CD4-positive, alpha-beta T cell treated with Interleukin-1 beta for 1 hour (primary cell): ENCODE measurements at places on chromosomes 1 and 21.

DNA sequence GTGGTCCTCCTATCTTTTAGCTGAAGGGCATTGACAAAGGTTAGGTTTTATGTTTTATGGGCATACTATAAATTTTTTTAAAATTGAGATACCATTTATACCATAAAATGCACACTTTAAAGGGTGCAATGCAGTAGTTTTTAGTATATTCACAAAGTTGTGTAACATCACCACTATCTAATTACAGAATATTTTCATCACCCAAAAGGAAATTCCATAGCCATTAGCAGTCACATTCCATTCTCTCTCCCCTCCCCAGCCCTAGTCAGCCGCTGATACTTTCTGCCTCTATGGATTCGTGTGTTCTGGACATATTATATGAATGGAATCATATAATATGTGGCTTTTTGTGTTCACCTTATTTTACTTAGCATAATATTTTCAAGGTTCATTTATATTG lies 135.8 kb upstream of the B3GALT2 start:
- DNase-seq = no peak

- no peak for DNase-seq
Measured at GRCh38 chr1:101741910-101742309, 254.8 kb downstream of the OLFM3 start.

DNA sequence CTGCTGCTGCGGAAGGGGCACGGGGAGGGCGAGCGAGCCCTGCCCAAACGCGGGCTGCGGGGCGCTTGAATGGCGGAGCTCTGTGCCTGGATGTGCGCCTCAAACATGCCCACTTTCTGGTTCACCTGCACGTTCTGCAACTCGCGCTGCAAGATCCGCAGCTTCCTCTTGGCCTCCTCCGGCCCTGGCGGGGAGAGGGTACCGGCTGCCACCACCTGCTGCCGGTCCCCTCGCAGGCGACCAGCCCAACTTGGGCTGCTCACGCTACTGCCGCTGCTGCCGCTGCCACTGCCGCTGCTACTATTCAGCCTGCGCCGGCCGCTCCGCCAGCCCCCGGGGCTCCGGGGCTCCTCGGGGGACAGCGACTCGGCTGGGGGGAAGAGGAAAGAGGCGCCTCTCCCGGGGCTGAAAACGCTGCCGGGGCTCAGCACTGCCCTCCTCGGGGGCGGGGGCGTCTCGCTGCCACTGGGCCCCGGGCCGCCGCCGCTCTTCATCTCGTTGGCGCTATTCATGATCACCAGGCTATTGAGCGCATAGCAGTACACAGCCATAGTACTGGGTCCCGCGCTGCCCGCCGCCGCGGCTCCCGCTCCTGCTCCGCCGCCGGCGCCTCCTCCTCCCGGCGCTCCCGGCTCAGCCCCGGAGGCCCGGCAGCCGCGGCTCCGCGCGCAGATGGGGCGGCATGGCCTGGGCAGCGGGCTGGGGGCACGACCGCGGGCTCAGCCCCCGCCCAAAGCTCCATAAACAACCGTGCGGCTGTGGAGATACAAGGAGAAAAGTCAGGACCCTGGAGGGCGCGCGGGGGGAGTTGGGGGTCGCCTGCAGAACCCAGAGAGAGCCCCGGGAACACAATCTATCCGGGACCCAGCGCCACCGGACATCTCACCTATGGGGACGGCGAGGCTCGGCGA lies 1.9 kb downstream of the ITPKB start:
- peak; percentile 64 for DNase-seq

GRCh38 chr1:181149326-181150125 lies 61.0 kb downstream of the IER5 start:
- DNase-seq = peak; percentile 80

- peak; percentile 12 for DNase-seq
Measured at GRCh38 chr21:26169611-26170470, 729 bp downstream of the APP start.

- no peak for DNase-seq
Measured at GRCh38 chr1:161273402-161273801, 14.9 kb downstream of the PCP4L1 start.

GRCh38 chr1:26542771-26543451 lies 13.3 kb downstream of the RPS6KA1 start:
- DNase-seq = peak; percentile 61

GRCh38 chr1:241612533-241613477 lies 27.4 kb downstream of the CHML start:
- no peak for DNase-seq

- peak; percentile 63 for DNase-seq
Measured at GRCh38 chr1:229342656-229343569, at the start of gene CCSAP. CCSAP (minus strand) TSS chr1:229343047; CDS start chr1:229342465, 582 bp downstream.

- DNase-seq = no peak
Measured at GRCh38 chr1:238642231-238642630, 744.1 kb upstream of the CHRM3 start.

GRCh38 chr1:109624201-109625010 lies 4.8 kb downstream of the AMPD2 start:
- DNase-seq = no peak

DNA sequence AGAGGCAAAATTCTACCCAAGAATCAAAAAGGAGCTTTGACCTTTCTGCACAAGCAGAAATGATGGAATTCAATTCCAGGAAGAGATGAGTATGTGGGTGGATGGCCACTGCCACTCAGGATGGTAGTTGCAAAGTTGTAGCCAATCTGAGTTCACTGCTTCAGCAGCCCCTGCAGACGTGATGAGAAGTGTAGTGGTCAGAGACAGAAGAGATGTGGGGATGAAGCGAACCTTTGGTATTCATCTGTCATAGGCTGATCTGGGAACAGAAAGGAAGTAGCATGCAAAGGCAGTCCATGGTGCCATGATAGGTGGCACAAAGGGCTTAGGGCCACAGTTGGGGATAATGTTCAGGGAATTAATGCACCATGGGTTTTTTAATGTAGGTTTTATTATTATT lies 81.1 kb upstream of the PGBD5 start:
- no peak for DNase-seq

DNA sequence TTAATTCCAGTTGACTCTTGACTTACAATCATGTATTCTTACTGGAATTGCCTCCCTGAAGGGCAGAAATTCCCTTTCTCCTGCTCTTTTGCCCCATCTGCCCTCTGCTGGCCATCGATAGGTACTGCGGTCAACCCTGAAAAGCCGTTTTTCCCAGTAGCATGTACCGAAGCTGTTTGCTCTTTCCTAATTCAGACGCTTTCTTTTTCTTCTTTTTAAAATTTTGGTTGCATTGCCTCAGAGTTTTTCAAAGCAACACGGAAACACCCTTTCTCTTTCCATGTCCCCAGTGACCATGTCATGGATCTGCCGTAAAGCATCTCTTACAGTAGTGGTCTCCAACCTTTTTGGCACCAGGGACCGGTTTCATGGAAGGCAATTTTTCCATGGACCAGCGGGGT lies 164.2 kb upstream of the C1orf21 start:
- DNase-seq = peak; percentile 44

GRCh38 chr1:90357995-90358394 lies 359.1 kb downstream of the BARHL2 start:
- DNase-seq = no peak

- DNase-seq = no peak
Measured at GRCh38 chr1:3785456-3786157, 10.7 kb downstream of the LRRC47 start.

- no peak for DNase-seq
Measured at GRCh38 chr1:36425791-36426190, 24.5 kb downstream of the OSCP1 start.

- DNase-seq = no peak
Measured at GRCh38 chr21:29072873-29073221, 601 bp downstream of the CCT8 start.

DNA sequence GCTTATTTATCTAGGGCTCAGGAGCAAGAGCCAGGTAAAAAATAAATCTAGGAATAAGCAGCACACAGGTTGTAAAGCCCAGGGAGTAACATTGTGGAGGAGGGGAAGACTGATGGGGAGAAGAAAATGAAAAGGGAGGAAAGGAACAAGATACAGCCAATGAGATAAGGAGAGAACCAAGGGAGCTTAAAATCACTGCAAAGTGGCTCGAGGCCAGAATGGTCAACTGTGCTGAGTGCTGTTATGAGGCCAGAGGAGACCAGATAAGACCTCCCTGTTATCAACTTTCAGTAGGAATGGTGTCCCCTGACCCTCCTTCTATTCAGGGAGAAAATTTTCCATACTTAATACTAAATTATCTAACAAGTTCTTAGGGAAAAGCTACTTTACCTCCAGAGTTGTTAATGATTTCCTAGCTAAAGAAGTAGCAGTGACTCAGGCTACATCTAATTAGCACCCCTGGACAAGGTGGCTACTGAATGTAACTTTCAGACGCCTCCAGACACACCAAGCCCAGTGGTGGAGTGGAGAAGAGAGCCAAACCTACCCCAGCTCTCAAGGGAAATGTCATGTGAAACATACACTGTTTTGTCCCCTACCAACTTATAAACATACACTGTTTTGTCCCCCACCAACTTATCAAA lies 25.5 kb downstream of the ENAH start:
- DNase-seq = no peak

GRCh38 chr1:60535713-60536112 lies 462.1 kb upstream of the C1orf87 start:
- DNase-seq = no peak
